ENCODE measurements at places on chromosomes 7 and 10.
A peak's percentile ranks its signal among the peaks of the same experiment; 100 is the strongest.

- DNase-seq: peak; percentile 58
These were observed 67.8 kb upstream of the NXPH1 start for GRCh38 chr7:8365499-8366110.

DNA sequence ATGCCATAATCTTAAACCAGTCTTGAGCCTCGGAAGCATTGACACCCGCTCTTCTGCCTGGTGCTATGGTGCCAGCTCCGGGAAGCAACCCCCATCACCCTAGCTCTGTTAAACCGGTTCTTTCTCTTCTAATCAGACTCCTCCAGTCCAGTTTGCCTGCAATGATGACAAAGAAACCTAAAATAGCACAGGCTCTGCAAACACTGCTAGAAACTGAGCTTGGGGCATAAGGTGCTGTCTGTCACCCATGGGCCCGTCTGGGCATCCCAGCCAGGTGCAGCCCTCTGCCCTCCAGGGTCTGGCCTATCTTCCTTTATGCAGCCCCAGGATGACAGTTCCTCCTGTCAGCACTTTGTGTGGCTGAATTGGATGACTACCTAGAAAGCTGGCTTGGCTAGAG, 14.2 kb upstream of the CAMK2G start:
- DNase-seq: peak; percentile 57

GRCh38 chr7:46478046-46478445, 557.0 kb upstream of the IGFBP3 start:
- DNase-seq: no peak

GRCh38 chr7:128725531-128725930, 13.6 kb upstream of the CALU start:
- no peak for DNase-seq

GRCh38 chr10:12803776-12804175, 197.7 kb downstream of the CCDC3 start:
- DNase-seq: no peak

DNA sequence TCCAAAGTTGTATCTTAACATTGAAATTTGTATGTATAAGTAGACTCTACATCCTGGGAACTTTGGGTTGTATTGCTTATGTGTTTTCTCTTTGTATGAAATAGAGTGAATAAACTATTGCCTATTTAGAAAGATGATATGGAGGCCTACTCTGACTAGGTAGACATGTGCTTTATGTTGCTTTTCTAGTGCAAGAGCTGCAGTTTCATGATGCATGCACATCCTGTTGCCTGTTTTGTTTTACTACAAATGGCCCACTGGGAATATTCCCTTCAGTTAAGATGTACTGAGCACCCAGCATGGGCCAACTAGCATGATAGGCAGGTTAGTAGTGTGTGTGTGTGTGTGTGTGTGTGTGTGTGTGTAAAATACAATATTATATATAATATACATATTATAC, 282.1 kb upstream of the LRGUK start:
- DNase-seq: no peak

Measured in HT-29 (cell line).